ENCODE measurements at places on chromosomes 2 and 18. TPM values are rescaled to one million over a fixed set of nuclear protein-coding genes. Genes with fewer than 3 reads are reported as not detected.

Gene GALNT3
- total RNA-seq = 75.0 TPM

Gene D2HGDH
- total RNA-seq = 53.3 TPM

Gene C2orf66
- total RNA-seq = 0.35 TPM

Gene PRKAG3
- total RNA-seq = not detected
